ENCODE measurements at places on chromosomes 7 and 10.

DNA sequence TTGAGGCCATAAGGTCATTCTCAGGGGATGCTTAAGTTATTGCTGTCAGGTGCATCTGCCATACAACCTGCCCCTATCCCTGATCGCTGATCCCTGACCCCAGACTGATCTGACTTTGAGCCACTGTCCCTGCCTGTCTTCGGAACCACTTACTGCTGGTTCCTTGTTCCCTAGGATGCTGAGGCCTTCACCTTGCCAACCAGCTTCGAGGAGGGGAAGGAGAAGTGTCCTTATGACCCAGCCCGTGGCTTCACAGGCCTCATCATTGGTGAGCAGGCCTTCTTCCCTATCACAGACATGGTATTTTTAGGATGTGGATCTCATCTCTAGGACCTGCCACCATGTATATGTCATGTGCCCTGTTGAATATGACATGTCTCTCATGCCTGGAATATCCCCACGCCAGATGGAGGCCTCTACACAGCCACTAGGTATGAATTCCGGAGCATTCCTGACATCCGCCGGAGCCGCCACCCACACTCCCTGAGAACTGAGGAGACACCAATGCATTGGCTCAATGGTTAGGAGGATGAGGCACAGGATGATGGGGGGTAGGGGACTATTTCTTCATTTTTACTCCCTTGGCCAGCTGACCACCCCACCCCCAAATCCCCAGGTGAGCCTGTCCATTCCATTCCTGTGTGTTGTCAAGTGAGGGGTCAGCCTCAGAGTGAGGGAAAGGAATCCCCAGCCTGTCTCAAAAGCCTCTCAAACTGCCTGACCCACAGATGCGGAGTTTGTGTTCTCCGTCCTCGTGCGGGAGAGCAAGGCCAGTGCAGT lies 9.0 kb downstream of the MRPL43 start:
- no peak for DNase-seq

- no peak for DNase-seq
These were observed 124.9 kb downstream of the CSTF2T start for GRCh38 chr10:51574248-51575048.

DNA sequence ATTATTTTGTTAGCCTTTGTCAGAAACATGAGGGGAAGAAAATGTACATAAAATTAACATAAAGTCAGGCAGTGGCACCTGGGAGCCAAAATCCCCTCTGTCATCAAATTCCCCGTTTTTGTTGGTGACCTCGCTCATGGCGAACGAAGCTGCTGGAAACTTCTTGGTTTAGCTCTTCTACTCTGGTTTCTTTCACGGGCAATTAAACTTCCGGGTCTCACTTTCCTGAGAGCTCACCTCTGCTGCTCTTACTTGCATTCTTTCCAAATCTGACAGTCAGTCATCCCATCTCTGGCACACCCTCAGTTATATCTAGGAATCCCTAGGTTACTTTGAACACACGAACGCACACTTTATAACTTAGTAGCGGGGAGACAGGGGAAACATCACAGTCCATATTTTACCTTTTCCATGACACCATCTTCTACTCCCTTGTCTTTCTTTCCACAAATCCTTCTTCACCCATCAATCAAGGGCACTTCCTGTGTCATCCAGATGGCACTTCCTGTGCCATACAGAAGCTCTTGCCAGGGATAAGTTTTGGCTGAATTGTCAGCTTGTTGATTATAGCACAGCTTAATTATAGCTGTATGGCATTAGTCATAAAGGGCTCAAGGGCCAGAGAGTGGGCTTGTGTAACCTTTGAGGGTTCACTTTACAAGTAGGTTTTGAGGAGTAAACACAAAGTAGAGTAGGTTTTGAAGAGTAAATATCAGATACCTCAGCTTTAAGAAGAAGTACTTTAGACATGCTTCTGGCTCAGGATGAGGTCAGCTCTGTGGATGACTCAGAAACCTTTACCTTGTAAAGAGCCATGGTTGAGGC lies 105.1 kb downstream of the GATA3 start:
- DNase-seq: no peak

DNA sequence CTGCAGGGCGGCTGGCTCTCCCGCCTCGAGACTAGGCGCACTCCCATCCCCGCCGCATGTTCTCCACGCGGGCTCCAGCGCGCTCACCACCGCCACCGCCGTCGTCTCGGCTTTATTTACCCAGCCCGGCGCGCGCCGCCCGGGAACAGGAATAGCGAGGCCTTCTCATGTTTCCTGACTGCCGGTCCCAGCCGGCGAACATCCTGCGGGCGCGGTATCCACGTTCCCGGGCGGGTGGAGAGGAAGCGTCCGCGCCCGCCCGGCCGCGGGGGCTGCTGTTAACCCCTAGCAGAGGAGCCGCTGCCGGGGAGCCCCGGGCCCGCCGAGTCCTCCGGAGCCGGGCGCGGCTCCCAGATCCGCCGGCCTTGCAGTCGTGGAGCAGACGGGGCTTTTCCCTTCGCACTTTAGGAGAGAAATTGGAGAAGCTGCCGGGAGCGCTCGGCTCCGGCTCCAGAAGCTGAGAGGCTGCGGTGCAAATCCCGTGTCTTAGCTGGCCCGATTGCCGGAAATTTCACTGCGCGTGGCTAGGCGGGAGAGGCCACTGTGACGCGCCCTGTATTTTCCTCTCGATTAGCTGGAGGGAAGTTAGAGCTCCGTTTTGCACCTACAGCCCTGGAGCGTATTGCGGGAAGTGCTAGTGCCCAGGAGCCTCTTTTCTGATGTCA lies at the start of gene MKX:
MKX (minus strand) TSS at position 88 of the 665 bp plus-strand sequence. CDS start 2,404 bp downstream, outside the sequence.
- DNase-seq: no peak

DNA sequence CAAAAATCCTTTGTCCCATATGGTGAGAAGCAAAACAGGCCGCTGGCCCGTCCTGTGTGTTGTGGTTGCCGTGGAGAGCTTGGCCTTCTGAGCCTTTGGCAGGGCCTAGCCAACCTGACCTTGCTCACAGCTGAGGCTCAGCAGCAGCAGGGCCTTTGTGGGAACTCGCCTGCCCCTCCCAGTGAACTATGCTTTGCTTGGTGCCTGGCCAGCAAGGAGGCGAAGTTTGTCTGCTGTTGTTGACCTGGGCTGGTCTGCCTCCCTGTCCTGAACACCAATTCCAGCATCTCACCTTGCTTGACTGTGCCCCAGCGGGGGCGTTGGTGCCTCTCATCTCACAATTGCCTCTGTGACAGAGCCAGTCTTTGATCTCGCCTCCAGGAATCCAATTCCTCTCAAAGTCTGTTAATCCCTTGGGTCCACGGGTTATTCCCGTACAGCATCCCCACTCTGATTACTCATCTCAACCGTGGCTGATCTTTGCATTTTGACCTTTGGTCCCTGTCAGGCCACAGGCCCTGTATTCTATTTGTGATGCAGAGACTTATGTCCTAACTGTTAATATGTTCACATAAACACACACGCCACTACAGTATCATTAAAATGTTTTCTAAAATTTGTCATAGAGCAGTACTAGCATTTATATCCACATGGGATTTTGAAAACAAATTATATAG lies 22.6 kb downstream of the EPDR1 start:
- DNase-seq: no peak

DNA sequence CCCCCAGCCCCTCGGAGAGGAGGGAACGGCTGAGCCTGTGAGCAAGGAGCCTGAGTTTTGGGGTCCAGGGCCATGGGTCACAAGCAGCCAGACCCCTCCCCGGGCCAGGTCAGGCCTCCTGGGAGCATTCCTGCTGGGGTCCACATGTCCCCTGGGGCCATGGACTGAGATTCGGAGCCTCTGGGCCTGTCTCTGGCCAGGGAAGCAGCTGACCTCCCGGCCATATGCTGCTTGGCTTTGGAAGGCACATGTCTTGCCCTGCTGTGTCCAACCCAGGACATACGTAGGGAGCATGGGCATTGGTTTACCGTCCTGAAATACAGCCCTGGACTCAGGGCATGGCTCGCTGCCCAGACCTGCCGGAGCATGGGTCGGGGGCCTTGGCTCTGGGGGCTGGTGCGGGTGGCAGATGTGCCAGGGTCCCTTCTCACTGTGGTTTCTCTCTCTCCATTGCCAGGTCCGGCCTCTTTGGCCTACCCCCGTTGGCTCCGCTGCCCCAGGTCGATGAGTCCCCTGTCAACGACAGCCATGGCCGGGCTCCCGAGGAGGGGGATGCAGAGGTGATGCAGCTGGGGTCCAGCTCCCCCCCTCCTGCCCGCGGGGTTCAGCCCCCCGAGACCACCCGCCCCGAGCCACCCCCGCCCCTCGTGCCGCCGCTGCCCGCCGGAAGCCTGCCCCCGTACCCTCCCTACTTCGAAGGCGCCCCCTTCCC lies 7.3 kb downstream of the PWWP2B start:
- no peak for DNase-seq

DNA sequence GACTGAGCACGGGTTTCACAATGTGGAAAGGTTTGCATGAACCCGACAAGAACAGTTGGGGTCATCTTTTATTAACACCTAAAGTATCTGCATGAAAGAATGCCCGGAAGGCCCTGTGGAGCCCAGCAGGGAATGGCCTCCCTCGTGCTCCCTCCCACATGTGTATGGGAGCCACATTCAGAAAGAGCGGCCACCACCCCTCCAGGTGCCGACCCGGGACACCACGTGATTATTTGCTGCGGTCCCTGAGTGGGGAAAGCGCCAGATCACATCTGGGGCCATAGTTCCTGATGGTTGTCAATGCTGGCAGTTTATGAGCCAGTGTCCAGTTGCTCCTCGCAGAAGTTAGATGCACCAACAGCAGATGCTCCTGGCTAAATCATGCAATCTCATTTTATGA lies 571.4 kb downstream of the TCERG1L start:
- DNase-seq: no peak

Measured in cerebellar nuclear complex (tissue), 1 donor.